ENCODE measurements at places on chromosomes 4 and X.
A peak's percentile ranks its signal among the peaks of the same experiment; 100 is the strongest.

- peak; percentile 31 for DNase-seq
Observed at GRCh38 chrX:24241822-24242648, 71.8 kb downstream of the SUPT20HL2 start.

DNA sequence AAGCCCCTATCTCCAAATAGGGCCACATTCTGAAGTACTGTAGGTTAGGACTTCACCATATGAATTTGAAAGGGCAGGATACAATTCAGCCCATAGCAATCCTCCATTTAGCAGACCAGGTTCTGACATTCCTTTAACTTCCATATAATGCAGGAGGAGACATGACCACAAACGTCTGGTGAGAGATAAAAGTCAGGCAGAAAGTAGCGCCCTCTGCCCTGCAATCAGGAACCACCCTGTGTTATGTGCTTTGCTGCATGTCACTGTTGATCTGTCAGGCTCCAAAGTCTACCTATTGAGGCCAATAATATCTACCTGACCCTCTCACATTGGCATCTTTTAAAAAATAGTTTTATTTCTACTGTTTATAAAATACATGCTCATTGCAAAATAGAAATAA lies 30.2 kb upstream of the SEPSECS start:
- peak; percentile 17 for DNase-seq

DNA sequence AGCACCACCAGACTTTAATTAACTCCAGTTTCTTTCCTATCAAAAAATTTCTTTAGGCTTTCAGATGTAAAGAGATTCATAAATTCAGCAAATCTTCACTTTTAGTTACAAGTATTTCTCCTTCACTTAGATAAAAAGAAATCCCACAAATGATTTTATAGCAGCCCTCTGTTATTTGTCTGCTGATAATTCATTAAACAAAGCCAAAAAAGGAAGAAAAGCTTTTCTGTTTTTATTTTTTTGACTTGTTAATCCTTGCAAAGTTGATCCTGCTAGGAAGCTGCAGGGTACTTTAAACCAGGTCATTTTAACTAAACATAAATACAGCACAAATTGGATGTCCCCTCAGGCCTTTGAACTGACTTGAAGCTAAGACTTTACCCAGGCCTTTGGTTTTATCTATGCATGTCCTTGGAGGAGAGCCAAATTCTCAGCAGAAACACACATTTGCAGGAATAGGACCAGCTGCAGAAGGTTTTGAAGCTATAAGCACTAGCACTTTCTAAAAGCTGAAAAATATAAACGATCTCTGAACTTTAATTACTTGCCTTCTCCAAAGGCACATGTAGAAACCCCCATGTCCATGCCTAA lies 57.5 kb downstream of the PCDH18 start:
- DNase-seq, result no peak

GRCh38 chr4:97643179-97643578 lies 500.1 kb downstream of the STPG2 start:
- no peak for DNase-seq

- DNase-seq, result no peak
Observed at GRCh38 chr4:16023776-16024408, 59.9 kb downstream of the PROM1 start.

GRCh38 chrX:38247051-38247450 lies 26.4 kb upstream of the SRPX start:
- no peak for DNase-seq

GRCh38 chr4:139164731-139165130 lies 12.3 kb downstream of the ELF2 start:
- no peak for DNase-seq

GRCh38 chr4:179671609-179672008 lies 2229.4 kb upstream of the AGA start:
- DNase-seq, result no peak
